ENCODE measurements at places on chromosomes 3 and 15.

GRCh38 chr15:55319537-55320237 is 665 bp downstream of the PIGB start:
- DNase-seq = no peak

GRCh38 chr3:131224886-131225550 is 156.6 kb upstream of the NUDT16 start:
- DNase-seq = no peak

- DNase-seq = no peak
Observed at GRCh38 chr3:70970952-70971351, 612.6 kb downstream of the FOXP1 start.

DNA sequence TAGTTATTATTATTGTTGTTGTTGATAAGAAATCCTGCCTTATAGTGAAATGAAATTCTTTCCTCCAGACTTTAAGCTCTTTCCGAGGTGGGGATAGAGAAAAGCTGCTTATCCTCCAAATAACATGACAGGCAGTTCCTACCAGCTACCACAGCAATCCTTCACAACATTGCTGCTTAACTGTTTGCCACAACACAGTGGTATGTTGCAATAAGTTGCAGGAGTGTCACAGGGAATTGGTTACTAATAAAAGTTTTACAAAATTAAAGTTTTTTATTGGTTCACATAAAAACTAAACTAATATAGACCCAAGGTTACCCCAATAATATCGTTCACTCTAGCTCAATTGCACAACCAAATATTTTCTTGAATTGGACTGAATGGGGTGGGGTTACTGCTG is 57.4 kb upstream of the ICE2 start:
- no peak for DNase-seq

DNA sequence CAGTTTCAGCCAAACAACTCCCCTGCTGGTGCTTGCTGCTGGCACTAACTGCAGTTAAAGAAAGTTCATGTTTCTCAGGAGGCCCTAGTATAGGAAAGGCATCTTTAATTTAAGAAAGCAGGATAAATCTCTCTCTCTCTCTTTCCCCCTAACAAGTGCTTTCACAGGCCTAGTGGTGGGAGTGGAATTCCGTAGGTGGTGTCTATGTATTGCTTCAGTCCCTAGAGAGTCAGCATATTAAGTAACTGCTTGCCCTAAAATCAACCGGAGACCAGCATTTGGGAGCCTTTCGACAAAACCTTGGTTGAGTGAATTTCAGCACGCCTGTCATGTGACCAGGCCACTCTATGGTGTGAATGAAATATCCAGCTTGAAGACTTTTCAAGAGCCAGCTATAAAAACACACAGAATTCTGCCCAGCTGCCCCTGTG is 169.2 kb upstream of the TGFBR2 start:
- DNase-seq = no peak

DNA sequence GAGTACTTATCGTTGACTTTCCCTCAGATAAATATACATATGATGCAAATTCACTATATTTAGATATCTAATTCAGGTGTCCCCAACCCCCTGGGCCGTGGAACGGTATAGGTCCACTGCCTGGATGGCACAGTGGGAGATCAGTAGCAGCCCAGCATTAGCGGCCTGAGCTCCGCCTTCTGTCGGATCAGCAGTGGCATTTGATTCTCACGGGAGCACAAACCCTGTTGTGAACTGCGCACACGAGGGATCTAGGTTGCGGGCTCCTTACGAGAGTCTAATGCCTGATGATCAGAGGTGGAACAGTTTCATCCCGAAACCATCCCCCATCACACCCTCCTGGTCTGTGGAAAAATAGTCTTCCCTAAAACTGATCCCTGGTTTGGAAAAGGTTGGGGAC is 6.9 kb downstream of the KNL1 start:
- no peak for DNase-seq

DNA sequence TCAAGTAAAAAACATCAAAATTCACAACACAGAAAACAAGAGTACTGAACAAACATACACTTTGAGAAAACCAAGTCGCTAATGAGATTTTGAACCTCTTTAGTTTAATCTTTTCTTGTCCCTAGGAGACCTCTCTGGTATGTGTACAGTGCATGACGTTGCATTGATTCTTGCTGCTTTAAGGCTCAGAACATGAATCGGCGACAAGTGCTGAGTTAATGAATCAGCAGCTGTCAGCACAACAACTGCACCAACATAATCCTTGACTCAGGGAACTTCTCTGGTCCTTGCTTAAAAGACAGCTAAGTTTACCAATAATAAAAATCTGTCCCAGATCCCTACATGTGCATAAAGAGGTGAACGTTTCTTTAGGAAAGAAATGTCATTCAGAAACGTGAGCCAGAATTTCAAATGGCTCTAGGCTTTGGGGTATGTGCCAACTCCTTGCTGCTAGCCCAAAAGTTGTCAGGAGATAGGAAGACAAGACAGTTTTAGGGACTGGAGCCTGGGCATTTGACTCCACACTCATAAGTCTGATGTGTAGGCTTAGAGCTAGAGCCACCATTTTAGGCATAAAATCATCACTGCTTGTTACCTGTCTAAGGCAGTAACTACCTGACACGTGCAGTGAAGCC is 86.9 kb downstream of the IL5RA start:
- no peak for DNase-seq

- DNase-seq = no peak
Observed at GRCh38 chr3:170159459-170159858, 22.1 kb downstream of the PHC3 start.

DNA sequence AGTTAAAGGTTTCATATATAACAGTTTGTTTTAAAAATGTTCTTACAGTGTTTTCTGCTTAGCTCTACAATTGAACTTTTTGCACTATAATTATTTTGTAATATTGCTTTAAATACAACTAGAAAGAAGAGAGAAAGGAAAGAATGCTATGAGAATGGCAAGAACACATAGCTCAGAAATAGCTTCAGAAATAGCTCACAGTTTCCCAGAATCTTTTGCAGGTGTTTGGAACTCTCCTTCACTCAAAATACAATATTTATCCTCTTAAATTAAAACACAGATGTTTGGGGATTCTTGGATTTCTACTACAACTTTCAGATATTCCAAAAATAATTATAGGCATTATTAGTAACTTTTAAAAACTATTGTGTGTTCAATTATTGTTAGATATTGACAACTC is 658.0 kb upstream of the DPPA4 start:
- no peak for DNase-seq

DNA sequence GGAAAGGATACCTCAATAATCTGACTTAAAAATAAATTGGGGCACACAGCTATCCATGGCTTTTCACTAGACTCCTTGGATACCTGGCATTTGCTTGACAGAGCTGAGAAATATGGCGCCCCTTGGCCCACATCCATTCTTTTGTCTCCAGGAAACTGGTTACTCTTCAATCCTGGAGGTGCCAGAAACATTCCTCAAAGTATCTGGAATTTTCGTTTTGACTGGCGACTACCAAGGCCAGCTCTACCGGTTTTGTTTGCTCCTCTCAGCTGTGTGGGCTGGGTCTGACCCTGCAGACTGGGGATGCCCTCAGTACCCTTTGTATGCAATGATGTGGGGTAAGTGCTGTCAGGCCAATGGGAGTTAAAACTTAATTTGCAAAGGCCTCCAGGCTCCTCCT is 27.0 kb downstream of the KATNBL1 start:
- DNase-seq = no peak

All from heart right ventricle (tissue), 16 donors.